ENCODE measurements at places on chromosomes 6 and 20.

- DNase-seq = no peak
These were observed 214.1 kb downstream of the COL12A1 start for GRCh38 chr6:74991573-74992332.

GRCh38 chr6:131828080-131828479 is 20.3 kb downstream of the ENPP1 start:
- no peak for DNase-seq

DNA sequence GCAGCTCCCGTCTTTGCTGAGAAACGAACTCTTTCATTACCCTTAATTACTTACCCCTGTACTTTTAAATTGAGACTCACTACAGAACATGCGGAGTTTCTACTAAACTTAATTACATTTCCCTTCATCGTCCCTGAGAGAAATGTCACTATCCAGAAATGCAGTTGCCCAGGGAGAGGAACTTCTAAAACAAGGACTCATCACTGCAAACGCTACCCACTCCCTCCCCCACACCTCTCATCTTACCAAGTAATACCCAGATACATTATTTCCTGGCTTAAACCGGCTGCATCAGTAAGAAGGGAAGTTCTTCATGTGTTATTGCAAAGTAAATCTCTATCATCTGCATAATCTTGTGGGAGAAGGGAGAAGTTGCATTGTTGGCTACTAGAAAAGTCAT is 138.3 kb downstream of the IPCEF1 start:
- no peak for DNase-seq

GRCh38 chr20:13670160-13670559 is 31.4 kb upstream of the TASP1 start:
- DNase-seq = no peak

- no peak for DNase-seq
These were observed 68.6 kb downstream of the LCA5 start for GRCh38 chr6:79468587-79468986.

DNA sequence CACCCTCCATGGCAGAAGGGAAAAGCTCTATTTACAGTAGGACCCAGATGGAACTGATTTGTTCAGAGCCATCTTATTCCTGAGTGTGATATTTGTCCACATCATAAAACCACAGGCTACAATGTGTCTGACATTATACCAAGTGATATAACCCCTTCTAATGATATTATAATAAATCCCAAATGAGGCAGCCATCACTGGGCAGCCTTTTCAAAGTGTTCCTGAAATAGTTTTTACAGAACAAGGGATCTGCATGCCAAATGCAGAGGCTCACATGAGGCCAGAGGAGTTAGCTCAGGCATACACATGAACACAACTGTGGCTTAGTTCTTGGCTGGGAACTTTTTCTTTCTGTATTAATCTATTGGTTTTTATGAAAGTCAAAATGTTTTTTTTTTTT is 207.7 kb downstream of the MAFB start:
- DNase-seq = no peak

DNA sequence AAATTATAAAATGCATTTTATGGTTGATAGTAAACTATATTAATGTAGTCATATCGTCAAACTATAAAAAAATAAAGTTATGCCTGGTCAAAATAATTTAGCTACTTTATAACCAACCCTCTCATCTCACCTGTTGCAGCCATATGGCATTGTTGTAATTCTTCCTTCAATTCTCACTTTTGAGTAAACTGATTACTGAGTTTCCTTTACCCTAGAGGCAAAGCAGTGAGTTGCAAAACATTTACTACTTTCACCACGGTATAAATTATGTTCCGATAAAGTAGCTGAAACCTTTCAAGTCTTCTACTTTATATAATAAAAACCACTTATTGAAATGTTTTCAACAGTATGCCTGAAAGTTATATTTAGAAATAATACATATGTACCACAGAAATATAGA is 113.8 kb downstream of the AHI1 start:
- DNase-seq = no peak

- no peak for DNase-seq
These were observed 270.8 kb downstream of the CDKAL1 start for GRCh38 chr6:20805021-20805420.

- DNase-seq = no peak
These were observed 32.8 kb upstream of the KCNQ5 start for GRCh38 chr6:72589096-72589495.

- no peak for DNase-seq
These were observed 666.7 kb downstream of the UTRN start for GRCh38 chr6:144951730-144952437.
